Stimulated activated CD8-positive, alpha-beta memory T cell treated with anti-CD3 and anti-CD28 coated beads, Interleukin-4, amount 100 ng/mL, for 24 hours (primary cell): ENCODE measurements at places on chromosomes 12 and 14.

DNA sequence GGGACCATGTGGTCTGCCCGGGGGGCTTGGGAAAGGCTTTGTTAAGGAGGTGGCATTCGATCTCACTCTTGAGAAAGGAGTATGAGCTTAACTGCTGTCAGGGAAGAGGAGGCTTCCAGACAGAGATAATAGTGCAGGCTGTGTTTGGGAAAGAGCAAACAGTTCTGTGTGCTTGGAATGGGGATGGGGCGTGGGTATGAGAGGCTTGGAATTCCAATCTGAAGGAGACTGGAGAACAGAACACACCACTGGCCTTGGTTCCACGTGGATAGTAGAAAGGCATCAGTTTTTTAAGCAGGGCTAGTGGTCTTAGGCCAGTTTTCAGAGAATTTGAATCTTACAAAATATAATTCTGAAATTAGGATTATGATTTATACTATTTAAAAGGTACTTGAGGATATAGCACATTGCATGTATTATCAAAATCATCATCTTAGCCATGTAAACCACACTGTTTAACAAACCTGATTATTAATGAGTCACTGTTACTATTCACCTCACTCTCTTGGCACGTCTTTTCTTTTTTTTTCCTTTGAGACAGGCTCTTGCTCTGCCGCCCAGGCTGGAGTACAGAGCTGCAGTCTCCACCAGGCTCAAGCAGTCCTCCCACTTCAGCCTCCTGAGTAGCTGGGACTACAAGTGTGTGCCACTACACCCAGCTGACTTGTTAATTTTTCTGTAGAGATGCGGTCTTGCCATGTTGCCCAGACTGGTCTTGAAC is 38.5 kb upstream of the KCNK13 start:
- DNase-seq = no peak

DNA sequence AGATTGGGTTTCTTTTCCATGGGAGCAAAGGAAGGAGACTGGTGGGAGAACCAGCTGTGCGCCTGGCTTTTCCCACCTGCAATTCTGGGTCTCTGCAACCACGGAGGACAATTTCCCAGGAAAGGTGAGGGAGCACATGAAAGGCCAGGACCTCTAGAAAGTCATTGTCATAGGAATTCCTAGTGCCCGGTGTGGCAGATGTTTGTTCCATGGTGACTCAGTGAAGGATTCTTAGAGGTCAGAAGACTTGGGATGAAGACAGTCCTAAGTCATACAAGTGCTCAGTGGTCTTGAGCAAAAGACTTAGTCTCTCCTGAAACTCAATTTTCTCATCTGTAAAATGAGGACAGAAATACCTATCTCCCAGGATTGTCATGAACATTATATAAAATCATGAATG is 51.3 kb downstream of the KCNA5 start:
- DNase-seq = no peak

DNA sequence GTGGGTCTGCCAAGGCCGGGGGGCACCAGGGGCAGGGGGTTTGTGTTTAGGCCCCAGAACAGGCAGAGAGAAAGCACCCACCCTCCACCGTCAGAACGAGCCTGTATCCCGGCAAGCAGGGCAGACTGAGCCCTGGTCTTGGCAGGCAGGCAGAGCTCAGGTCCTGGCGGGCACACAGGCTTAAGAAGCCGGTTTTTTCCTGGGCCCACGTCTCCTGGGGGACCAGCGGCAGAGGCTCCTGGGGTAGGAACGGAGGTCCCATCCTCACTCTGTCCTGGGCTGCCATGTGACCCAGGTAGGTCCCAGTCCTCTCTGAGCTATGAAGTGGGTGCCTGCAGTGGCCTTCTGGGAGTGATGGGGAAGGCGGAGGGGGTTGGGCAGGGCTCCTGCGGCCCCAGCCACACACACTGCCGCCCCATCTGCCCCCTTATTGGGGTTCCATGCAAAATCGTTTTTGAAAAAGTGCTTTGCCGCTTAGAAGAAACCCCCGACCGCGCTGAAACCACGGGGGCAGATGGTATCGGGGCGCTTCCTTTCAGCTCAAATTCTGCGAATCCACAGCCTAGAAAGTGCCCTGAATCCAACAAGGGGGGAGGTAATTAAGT is 24.2 kb downstream of the SH2B3 start:
- DNase-seq = peak; percentile 61

DNA sequence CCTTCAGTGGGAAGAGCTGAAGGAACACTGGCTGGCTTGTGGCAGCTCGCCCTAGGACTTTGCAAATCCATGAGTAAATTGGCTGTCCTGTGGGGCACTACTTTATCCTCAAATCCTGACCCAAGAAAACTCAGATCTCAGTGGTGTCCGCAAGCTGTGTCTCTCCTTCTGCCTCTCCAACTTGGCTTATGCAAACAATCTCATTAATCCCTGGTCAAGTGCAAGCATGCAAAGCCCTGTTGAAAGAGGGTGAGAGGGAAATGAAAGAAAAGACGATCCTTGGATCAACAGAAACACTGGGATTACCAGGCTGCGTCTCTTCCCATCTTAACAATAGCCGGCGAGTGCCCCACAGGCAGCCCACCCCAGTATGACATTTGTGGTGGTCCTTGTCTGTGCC is 901.6 kb downstream of the BCL11B start:
- DNase-seq = no peak

- no peak for DNase-seq
Measured at GRCh38 chr12:110530511-110530910, 28.4 kb downstream of the RAD9B start.

DNA sequence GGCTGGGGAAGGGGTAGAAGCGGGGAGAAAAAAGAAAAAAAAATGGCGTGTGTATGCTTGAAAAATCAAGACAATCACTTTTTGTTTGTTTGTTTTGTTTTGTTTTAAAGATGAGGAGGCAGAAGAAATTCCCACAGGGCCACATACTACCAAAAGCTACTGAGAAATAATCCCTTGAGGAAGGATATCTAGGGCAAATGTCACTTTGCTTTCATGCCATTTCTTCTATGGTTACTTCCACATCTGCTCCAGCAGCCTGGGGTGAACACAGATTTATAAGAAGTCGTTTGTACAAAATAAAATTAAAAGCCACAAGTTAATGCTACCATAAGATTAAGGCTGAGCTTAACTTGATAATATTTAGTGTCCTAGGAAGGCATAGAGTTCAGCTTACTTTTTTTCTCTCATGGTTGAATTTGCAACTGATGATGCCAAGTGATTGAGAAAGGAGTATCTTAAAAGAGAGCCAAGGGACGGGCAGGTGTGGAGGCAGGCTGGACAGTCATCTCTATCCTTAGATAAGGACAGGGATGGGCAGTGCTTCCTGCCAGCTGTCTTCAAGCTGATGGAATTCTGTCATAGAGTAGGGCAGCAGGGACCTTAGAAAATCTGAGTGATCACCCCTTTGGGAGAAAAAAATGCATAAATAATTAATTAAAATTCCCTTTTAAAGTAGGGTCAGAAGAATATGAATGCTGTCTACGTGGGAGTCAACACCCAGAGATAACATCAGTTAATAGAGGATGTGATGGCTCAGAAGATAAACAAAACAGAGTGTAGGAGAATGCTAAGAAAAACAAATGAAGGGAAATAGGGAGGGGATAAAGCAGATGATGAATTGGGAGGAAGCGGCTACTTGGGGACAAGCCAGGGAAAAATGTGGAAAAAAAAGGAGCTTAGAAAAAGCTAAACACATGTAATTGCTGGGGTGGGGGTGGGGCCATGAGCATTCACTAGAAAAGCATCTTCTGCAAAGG is 57.1 kb downstream of the DYRK2 start:
- no peak for DNase-seq

- no peak for DNase-seq
Measured at GRCh38 chr12:46503637-46504175, 131.1 kb upstream of the SLC38A2 start.

GRCh38 chr12:122895704-122896636 is at the start of gene VPS37B:
VPS37B (minus strand) TSS chr12:122896124; CDS start chr12:122896062, 62 bp downstream.
- DNase-seq = peak; percentile 80

DNA sequence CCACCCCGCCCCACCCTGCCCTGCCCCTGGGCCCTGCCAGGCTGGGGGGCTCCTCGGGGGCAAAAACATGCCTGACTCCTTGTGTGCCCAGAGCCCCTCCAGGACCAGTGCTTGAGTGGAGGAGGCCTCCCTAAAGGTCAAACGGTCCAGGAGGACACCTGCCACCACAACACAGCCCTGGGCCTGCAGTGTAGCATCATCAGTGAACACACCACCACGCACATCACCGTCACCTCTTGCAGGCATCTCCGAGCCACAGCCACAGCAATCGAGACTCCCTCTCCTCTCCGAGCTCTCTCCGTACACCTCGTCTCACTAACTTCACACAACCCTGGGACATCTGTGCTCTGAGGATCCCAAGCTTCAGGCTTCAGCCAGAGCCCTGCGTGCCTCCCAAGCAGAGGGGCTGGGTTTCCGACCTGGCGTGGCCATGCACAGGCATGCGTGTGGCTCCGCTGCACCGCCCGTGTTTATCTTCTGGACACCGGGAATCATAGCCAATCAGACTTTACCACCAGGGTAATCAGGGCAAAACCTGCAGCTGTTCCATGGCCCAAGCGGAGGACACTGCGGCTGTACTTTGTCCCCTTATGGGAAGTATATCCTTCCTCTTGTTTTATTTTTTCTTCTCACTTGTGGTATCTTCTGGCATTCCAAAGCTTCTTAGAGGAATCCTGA is 6.2 kb upstream of the DIO3 start:
- DNase-seq = no peak
